Iris pigment epithelial cell (primary cell): ENCODE measurements at places on chromosomes 13 and 19.

DNA sequence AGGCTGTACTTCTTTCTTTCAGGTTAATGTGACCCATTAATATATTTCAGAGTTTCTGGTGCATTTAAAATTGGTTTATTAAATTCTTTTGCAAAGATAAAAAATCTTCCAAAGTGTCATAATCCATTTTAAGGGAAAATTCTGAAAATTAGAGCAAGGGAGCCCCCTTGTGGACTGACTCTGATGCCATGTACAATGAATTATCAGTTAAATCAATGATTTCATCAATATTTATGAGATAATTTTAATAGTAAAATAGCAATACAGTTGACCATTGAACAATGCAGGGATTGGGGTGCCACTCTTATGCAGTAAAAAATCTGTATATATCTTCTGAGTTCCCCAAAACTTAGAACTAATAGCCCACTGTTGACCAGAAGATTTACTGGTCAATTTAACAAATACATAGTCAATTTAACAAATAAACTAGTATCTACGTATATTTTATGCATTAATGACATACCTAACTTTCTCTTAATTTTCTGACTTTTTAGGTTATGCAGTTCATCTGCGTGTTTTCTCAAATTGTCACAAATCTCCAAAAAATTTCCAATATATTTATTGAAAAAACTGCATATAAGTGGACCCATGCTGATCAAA is 479.1 kb upstream of the MIR17HG start:
- peak; percentile 35 for DNase-seq

DNA sequence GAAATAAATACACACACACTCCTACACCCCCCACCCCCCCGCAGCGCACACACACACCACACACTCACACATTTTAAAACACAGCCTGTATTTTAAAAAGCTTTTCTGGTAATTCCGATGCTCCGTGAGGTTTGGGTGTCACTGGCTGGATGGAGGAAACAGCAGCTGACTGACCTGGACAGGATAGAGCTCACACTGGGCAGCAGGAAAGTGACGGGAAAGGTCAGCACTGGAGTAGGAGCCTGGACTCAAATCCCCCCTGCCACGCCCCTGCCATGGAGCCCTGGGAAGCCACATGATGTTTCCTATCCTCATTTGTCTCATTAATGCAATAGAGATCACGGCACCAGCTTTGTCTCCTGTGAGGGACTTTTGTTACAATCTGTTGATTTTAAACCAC is 49.3 kb upstream of the STARD13 start:
- no peak for DNase-seq

DNA sequence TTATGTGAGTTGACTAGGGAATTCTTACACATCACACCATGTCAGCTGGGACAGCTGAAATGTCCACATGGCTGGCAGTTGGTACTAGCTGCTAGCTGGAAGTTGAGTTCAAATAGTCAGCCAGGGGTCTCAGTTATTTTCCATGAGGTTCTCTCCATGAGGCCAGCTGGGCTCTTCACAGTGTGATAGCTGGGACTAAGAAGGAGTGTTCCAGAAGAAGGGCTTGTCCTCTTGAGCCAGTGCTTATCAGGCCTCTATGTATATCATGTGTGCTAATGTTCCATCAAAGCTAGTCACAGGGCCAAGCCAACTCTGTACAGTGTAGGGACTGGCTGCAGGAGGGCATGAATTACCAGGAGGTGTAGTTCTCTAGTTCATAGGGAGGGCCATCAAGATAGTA is 11.8 kb downstream of the USPL1 start:
- no peak for DNase-seq

GRCh38 chr13:109913936-109914510 is 127.6 kb upstream of the IRS2 start:
- no peak for DNase-seq

DNA sequence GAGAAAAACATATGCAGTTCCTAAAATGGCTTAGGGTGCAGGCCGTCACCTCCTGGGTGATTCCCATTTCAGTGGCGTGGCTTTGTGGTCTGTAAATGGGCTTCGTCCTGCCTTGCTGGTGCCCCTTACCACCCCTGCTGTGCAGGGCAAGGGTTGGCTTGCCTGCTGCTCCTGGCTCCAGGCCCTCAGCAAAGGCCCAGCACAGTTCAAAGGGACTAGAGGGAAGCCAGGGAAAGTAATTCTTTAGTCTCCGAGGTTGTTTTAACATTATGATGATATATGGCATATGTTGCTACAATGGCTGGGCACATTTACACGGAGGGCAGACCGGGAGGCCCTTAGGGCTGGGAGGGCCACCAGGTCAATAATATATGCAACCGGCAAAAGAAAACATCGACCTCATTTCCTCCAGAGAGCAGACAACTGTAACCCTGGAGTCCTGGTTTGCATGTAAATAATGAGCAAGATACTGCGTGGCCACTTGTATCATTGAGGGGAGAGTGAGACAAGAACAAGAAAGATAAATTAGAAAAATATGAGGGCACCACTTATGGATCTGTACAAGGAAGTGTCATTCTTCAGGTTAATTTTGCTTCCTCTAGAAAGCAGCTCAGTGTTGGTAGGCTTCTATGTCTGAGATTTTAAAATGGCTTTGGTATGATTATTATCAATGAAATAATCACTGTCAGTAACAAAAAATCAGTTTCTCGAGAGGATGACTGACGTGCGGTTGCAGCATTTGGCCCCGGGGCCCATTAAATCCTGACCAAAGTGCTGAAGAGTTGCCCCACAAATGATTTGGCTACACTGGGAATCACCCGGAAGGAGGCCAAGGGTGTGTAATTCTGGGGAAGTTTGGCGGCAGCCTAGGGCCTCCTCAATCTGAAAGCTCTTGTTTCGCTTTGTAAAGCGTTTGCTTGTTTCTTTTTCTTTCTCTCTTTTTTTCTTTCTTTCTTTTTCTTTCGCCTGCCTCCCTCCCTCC is 32.8 kb upstream of the URI1 start:
- DNase-seq = no peak

DNA sequence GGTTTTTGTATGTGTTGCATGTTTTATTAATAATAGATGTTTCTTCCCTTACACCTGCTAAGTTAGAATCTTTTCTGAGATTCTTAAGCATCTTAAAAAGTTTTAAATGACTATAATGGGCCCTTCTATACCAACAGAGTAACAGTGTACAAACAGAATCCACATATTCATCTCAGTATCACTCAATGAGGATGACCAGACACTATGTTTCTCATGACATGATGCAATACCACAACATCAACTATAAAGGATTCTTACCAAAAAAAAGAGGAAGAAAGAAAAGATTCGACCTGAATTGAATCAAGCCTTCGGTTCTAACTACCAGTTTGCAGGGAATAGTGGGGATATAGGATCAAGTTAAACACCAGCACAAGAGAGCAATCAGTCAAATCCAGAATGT is 56.5 kb downstream of the INTS6 start:
- peak; percentile 49 for DNase-seq

DNA sequence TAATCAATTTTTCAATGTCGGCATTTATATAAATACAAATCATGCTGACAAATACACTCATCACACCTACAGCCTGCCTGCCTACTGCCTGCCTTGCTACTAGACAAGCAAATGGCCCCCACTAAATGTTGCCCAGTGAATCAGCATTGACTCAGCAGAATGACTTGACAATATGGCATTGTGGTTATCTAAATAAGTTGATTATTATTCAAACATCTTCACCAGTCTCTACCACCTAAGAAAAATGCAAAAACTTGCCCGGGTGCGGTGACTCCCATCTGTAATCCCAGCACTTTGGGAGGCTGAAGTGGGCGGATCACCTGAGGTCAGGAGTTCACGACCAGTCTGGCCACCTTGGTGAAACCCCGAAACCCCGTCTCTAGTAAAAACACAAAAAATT is 296.1 kb downstream of the PCDH9 start:
- DNase-seq = peak; percentile 89

DNA sequence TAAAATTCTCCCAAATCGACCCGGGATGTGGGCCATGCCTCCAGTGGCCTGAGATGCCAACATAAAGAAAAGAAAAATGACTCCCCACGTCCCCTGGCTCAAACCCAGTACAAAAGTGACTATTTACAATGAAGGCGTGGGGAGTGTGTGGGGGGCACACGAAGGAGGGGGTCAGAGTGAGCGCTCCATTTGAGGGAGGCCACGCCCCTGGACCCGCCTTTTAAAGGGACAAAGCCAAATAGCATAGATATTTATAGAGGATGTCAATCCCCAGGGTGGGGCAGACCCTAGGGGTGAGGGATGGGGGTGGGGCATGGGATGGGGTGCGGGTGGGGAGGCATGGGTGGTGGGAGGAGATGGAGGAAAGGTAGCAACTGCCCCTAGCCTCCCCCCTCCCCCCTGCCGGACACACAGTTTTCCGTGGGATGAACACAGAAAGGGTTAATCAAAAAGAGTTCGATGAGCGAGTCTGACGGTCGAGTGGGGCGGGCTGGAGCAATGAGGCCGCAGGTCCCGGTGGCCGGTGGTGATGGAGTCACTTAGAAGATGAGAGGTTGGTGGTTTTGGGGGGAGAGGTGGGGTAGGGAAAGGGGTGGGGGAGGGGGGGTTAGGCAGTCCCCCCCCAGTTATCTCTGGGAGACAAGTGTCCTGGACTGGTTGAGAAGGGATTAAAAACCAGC is 20.1 kb upstream of the NANOS2 start:
- DNase-seq = no peak

DNA sequence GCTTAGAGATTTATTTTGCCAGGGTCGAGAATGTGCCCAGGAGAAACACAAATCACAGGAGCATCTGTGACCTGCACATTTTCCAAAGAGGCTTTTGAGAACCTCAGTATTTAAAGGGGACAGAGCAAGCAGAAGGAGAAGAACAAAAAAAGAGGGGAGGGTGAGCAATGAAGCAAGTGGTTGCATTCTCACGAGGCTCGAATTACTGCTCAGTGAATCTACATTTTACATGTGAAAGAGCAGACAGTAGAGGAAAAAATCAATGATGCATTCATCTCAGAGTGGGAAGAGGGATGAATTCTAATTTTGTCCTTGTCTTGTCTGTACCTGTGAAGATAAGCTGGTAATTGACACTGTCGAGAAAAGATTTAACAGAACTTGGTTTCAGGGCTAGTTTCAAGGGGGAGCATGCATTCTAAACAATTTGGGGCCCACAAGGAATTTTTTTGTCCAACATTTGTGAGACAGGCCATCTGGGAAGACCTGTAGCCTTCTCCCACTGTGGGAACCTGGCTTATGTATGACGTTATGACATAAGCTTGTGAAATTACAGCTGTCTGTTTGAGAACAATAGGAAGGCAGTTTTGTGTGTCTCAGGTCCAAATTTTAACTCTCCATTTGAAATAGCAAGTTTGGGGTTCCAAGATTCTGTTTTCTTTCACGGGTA is 855.1 kb downstream of the SLITRK5 start:
- no peak for DNase-seq

DNA sequence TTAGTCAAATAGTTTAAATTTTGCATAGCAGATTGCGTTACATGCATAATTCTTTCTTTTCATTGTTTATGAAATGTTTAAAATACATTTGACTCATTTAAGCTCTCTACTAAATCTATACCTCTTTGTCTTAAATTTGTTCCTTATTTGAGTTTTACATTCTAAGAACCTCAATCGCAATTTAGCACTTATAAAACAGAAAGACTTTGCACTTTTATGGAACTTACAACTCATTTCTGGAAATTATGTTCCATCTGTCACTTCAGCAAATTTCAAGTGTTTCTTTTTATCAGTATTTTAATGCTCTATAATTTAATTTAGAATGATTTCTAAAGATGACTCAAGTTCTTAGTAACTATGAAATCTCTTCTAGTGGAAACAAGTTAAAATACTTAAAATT is 1505.8 kb upstream of the SPRY2 start:
- no peak for DNase-seq

GRCh38 chr19:37969695-37970094 is 62.7 kb downstream of the SIPA1L3 start:
- DNase-seq = no peak

DNA sequence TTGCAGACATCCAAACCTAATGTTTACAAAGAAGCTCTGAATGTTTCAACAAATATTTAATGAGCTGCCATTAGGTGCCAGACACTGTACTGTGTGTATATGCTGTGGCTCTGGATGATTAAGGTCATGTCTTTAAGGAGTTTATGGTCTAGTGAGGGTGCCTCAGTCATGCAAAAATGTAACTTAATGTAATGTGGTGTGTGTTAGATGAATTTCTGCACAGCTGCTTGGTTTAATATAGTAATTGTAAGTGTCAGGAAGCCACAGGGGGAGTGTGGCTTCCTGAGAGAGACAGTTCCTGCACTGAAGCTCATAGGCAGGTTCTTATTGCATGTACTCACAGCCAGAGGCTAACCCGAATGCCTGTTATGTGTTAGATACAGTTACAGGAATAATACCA is 43.3 kb downstream of the SPATA13 start:
- DNase-seq = peak; percentile 20

- no peak for DNase-seq
These were observed 69.0 kb upstream of the C1QTNF9B start for GRCh38 chr13:23966221-23966690.

DNA sequence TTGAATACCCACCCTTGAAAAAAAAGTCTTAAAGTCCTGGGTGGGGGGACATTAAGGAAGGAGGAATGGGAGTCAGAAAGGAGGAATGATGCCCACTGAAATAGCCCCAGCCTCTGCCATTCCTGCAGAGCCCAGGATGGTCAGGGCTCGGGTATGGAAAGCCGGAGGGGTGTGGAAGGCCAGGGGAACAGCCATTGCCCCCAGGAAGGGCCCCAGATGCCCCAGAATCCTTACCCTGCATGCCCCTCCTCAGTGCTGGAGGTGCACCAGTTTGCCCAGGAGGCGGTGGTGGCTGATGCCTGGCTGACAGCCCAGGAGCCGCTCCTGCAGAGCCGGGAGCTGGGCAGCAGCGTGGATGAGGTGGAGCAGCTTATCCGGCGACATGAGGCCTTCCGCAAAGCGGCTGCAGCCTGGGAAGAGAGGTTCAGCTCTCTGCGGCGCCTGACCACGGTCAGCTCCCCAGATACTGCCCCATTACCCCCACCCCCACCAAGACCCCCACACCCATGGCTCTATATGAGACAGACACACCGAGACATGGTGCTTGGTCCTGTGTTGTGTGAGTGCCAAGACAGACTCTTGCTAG is 10.7 kb upstream of the SHKBP1 start:
- DNase-seq = no peak

DNA sequence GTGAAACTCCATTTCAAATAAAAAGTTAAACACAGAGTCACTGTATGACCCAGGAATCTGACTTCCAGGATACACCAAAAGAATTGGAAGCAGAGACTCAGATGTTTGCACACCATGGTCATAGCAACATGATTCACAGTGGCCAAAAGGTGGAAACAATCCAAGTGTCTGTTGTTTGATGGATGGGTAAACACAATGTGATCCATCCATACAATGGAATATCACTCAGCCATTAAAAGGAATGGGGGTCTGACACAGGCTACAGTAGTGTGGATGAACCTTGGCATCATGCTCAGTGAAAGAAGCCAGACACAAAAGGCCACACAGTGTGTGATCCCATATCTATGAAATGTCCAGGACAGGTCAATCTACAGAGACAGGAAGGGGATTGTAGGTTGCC is 174.3 kb downstream of the PTPRS start:
- DNase-seq = peak; percentile 64

- no peak for DNase-seq
These were observed 8.2 kb downstream of the TPT1 start for GRCh38 chr13:45332831-45333219.
